B cell (primary cell): ENCODE measurements at places on chromosomes 11 and 22. TPM values are rescaled to one million over a fixed set of nuclear protein-coding genes. Genes with fewer than 3 reads are reported as not detected.

GRCh38 chr22:31754813-31755212 lies 994 bp downstream of the DEPDC5 start:
- DNase-seq = no peak

DNA sequence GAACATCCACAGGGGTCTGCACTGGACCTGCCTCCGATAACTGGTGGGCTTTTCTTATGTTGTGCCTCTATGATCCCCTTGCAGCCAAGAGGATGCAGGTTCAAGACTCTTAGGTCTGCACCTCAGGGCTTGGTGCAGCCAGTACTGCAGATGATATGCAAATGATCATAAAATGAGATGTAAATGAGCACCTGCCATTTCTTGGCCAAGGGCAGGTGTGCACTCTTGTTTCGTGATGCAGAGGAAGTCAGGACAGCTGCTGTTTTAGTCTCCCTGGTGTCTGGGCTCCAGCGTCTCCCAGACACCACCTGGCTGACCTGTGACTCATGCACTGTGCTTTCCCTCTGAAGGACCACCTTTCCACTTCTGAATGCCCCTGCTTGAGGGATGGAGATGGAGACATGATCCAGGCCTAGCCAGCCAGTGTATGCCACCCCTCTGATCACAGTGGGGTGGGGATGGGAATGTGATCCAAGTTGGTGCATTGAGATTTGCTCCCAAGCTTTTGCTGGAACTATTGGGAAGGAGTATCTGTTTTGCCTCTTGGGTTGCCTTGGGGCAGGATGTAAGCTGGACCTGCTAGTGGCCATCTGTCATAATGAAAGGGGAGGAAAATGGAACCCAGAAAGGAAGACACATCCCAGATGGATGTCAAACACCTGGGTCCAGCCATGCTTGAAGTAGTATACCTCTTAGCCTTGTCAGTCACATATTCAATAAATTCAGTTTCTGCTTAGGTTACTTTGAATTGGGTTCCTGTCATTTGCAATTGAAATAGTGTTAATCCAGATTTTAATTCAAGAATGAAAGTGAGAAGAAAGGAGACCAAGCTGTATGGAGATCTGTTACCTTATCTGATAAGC lies 3.3 kb upstream of the KCNJ11 start:
- peak; percentile 37 for DNase-seq

GRCh38 chr11:2996976-2997375 lies 4.8 kb upstream of the NAP1L4 start:
- no peak for DNase-seq

The DDI1 gene
- not detected in 2 replicates for total RNA-seq

- DNase-seq = peak; percentile 45
Observed at GRCh38 chr11:68142028-68142412, 20.8 kb upstream of the CHKA start.

The SYNGR1 gene
- 31.9 and 34.8 TPM in 2 replicates for total RNA-seq

GRCh38 chr11:126725043-126725442 lies 275.5 kb downstream of the KIRREL3 start:
- no peak for DNase-seq

The SPTY2D1 gene
- 16.5 and 17.8 TPM in 2 replicates for total RNA-seq

GRCh38 chr11:96680211-96681018 lies 290.6 kb downstream of the JRKL start:
- DNase-seq = no peak

DNA sequence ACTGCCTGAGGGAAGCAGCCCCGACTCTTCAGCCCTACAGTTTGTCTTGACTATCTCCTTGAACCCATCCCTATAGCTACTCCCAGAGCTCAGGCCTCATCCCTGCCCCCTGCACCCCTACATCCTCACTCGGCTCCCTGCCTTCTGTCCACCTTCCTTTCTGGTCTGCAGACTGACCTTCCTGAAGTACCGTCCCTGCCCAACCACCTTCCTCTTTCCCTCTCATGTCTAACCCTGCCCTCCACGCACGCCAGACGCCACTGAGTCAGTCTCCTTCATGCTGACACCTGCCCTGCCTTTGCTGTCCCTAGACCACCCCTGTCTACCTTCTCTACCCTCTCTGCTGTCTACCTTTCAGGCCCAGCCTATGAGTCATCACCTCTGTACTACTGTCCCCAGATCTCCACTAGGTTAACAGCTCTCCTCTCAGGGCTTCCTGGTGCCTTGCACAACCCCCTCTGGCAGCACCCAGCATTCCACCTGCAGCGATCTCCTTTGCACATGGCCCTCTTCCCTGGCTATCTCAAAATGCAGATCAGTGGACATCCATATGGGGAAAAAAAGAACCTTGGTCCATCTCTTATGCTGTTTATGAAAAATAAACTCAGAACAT lies 8.9 kb downstream of the KCTD21 start:
- DNase-seq = no peak

The HSPB2 gene
- total RNA-seq = not detected in 2 replicates

GRCh38 chr11:3817181-3817800 lies 8.9 kb downstream of the PGAP2 start:
- DNase-seq = no peak

- no peak for DNase-seq
Observed at GRCh38 chr11:10371926-10372641, 67.2 kb downstream of the ADM start.

The PATE4 gene
- total RNA-seq = not detected in 2 replicates

DNA sequence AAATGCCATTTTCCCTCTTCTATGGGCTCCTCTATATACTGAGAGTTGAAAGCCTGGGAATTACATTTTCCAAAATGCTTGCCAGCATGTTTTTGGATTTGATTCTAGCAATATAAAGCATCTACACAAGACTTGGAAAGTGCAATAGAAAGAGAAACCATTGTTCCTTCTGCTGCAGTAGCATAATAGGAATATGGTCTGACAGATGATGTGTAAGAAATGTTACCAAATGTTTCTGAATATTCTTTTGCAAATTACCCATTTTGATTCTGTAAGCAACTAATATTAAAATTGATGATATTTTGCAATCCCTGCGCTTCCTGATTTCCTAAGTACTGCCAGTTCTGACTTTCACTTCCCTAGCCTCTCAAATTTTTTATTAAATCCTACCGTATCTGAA lies 61.6 kb downstream of the CASP12 start:
- no peak for DNase-seq

The FKBP2 gene
- total RNA-seq = 23.7 and 25.7 TPM in 2 replicates

The DEFB131B gene
- not detected in 2 replicates for total RNA-seq

- no peak for DNase-seq
Observed at GRCh38 chr22:28951530-28951929, 68.2 kb downstream of the ZNRF3 start.

- DNase-seq = no peak
Observed at GRCh38 chr11:2691991-2692875, 7.6 kb downstream of the KCNQ1OT1 start.

The TMEM132A gene
- total RNA-seq = 11.3 and 13.8 TPM in 2 replicates

DNA sequence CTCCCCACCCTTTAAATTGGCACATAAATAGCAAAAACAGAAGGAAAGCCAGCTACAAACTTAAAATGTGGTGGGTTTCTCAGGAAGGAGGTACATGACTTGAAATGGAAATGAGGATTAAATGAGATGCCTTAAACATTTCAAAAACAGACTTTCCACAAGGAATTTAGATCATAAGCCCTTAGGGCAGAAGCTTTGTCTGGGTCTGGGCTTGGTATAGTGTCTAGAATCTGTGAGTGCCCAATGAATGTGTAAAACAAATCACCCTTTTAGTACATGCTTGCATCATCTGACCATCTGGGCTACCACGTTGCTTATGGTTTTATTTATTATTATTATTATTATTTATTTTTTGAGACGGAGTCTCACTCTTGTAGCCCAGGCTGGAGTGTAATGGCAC lies 37.1 kb upstream of the CREB3L1 start:
- DNase-seq = no peak

DNA sequence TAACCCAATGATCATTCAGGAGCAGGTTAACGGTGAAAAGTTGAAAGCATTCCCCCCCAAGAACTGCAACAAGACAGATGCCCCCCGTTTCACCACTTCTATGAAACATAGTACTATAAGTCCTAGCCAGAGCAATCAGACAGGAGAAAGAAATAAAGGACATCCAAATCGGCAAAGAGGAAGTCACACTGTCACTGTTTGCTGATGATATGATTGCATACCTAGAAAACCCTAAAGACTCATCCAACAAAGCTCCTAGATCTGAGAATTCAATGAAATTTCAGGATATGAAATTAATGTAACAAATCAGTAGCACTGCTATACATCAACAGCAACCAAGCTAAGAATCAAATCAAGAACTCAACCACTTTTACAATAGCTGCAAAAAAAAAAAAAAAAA lies 32.8 kb downstream of the PIWIL3 start:
- no peak for DNase-seq
